ENCODE measurements at places on chromosomes 6 and 20. TPM values are rescaled to one million over a fixed set of nuclear protein-coding genes. Genes with fewer than 3 reads are reported as not detected.

GMPR gene
- total RNA-seq, result 3.9 TPM

TNF gene
- total RNA-seq, result 0.18 TPM

TAF11 gene
- total RNA-seq, result 20.1 TPM

VARS2 gene
- total RNA-seq, result 49.5 TPM

TRIM15 gene
- total RNA-seq, result not detected

PACRG gene
- total RNA-seq, result 7.2 TPM

ULBP1 gene
- total RNA-seq, result 0.82 TPM

DSN1 gene
- total RNA-seq, result 10.2 TPM

WFDC2 gene
- total RNA-seq, result 4.8 TPM

MACROD2 gene
- total RNA-seq, result 58.1 TPM

OR2J3 gene
- total RNA-seq, result not detected

PRKN gene
- total RNA-seq, result 11.5 TPM

GFOD1 gene
- total RNA-seq, result 33.8 TPM

SIRPA gene
- 8.0 TPM for total RNA-seq

PHACTR3 gene
- 20.1 TPM for total RNA-seq

SNAP25 gene
- total RNA-seq, result 79.8 TPM

KHDC1L gene
- not detected for total RNA-seq

TCP11 gene
- total RNA-seq, result not detected

AVP gene
- total RNA-seq, result not detected

KIF16B gene
- 12.5 TPM for total RNA-seq

TMC2 gene
- 3.7 TPM for total RNA-seq

NMBR gene
- 2.5 TPM for total RNA-seq

RBBP8NL gene
- total RNA-seq, result not detected

WFDC12 gene
- not detected for total RNA-seq

PTCRA gene
- total RNA-seq, result not detected

C20orf144 gene
- not detected for total RNA-seq

GFRAL gene
- total RNA-seq, result not detected

USP49 gene
- total RNA-seq, result 18.5 TPM

RIN2 gene
- 37.4 TPM for total RNA-seq

TFAP2D gene
- not detected for total RNA-seq

SIRPD gene
- not detected for total RNA-seq

STMND1 gene
- total RNA-seq, result 0.36 TPM

SAYSD1 gene
- total RNA-seq, result 20.8 TPM

Measured in cerebellum (tissue), 4 donors.